T-helper 17 cell (primary cell): ENCODE measurements at places on chromosomes 12 and 14.

GRCh38 chr12:7129287-7129871, 690 bp upstream of the RBP5 start:
- no peak for DNase-seq

DNA sequence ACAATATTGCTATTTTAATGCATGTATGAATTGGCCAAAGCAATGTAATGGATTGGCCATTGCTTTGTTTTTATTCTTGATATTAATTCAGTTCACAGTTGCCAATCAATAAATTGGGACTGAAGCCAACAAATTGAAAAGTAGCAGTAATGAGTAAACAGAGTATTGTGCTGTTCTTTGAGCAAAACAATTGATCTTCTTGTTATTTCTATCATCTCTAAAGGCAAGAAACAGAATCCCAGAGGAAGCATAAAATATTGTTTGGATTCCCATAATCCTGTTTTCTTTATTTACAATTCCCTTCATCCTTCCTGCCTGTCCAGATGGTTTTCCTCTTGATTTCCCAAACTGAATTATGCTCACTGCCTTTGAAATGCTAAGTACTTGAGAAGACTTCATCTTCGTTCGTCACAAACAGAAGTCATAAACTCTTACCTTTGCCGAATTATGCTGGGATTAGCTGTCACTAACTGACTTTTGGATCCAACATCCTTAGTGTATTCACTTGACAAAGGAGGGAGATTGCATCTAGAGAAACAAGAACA, 85.9 kb downstream of the ST8SIA1 start:
- no peak for DNase-seq

DNA sequence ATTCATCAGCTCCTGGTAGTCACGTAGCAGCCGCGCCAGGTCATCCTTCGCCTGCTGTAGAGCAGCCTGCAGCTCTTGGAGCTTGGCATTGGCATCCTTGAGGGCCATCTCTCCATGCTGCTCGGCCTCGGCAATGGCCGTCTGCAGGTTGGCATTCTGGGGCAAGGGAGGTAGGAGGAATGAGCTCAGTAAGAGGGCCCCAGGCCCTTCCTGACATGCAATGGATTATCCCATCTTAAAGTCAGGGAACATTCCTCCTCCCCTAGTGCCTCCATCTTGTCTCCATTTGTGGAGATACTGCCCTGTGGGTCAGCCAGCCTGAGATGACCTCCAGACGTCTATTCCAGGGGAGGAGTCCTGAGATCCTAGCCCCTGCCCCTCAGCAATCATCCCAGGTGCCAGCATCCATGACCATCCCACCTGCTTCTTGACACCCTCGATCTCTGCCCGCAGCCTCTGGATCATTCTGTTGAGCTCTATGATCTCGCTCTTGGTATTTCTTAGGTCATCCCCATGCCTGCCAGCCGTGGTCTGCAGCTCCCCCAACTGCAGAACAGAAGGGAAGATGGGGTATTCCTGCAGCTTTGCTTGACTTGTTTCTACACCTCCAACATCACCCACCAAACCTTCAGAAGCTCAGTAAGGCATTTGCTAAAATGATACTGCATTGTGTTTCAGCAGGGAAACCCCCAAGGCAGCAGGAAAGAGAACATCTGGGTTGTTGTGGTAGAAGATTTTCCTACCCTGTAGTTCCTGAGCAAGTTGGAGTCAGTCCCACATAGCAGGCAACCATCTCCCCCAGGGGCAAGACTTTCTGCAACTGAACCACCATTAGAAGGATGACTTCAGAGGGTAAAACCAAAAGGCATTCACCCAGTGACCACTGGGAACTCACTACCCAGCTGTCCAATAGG, 4.4 kb downstream of the KRT3 start:
- no peak for DNase-seq

GRCh38 chr14:102558556-102558955, 33.9 kb upstream of the RCOR1 start:
- no peak for DNase-seq

DNA sequence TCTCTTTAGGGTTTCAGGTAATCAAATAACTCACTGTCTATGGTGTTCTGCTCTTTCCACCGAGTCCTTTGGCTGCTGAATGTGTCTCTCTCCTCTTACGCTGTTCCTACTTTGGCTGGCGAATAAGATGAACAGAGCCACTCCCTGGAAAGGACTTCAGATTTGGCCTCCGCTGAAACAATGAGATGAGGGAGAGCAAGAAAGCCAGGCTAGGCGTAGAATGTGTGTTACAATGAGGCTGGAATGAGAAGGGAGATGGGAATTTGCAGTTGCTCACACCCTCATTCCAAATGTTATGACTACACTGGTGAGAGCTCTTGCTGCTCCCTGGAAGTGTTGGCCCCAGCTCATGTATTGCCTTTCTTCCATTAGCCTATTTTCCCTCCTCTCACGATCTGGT, at the start of gene MFAP5:
MFAP5 (minus strand) TSS at position 234 of the 400 bp plus-strand sequence. CDS start 722 bp downstream, outside the sequence.
- no peak for DNase-seq

- peak; percentile 89 for DNase-seq
These were observed 1.8 kb upstream of the NAB2 start for GRCh38 chr12:57087010-57087690.

- DNase-seq: no peak
These were observed 87.4 kb downstream of the DNAH10 start for GRCh38 chr12:123849517-123849916.

- no peak for DNase-seq
These were observed 1.2 kb upstream of the SLC6A12 start for GRCh38 chr12:215116-215515.

GRCh38 chr14:48936362-48936761, 649.8 kb downstream of the RPS29 start:
- DNase-seq: no peak

DNA sequence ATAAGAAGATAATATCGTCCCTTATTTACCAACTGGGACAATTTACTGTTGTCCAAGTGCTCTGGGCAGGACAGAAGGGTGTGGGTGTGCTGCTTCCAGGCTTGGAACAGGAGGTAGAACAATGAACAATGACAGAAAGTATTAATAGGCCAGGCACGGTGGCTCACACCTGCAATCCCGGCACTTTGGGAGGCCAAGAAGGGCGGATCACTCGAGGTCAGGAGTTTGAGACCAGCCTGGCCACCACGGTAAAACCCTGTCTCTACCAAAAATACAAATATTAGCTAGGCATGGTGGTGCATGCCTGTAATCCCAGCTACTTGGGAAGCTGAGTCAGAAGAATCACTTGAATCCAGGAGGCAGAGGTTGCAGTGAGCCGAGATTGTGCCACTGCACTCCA, 2.5 kb downstream of the IFI27 start:
- DNase-seq: no peak

- no peak for DNase-seq
These were observed 328.8 kb downstream of the ADGRD1 start for GRCh38 chr12:131282292-131283080.

- DNase-seq: no peak
These were observed 90.1 kb upstream of the FLRT2 start for GRCh38 chr14:85439696-85440328.

DNA sequence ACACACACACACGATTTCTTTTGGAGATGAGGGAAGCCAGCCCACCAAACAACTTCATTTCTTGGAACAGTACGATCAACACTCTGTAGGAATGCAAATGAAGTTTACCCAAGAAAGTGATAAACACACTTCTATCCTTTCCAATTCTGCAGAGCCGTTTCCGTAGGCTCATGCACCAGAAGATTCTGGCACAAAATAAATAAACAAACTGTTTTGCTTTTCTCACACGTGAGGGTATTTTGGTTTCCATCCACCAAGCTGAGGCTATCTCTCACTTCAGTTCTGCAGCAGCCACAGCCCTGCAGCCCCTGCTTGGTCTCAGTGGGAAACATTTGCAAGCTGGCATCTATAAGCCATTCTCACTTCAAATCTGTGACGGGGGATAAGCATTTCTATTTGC, 15.3 kb upstream of the TSPAN11 start:
- no peak for DNase-seq

DNA sequence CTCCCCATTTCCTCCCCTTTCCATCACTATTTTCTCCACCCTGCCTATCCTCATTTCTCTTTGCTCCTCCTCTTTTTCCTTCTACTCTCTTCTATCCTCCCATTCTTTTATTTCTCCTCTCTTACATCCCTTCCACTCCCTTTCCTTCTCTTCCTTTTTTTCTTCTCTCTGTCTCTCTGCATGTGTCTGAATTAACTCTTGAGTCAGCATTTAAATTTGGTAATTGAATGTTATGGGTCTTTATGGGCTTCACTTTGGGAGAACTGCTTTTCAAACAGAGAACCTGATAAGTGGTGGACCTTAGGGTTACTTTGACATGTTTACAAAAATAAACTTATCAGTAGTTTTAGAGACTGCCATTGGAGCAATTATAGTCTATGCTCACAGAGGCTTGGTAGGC, 992.7 kb downstream of the NRXN3 start:
- no peak for DNase-seq

- no peak for DNase-seq
These were observed 41.8 kb downstream of the CORO1C start for GRCh38 chr12:108689314-108690190.
